ENCODE measurements at places on chromosomes 1 and 21. TPM values are rescaled to one million over a fixed set of nuclear protein-coding genes. Genes with fewer than 3 reads are reported as not detected.

The TBCE gene
- 29.3 TPM for total RNA-seq

The SLFNL1 gene
- 0.27 TPM for total RNA-seq

The SPTA1 gene
- total RNA-seq, result 0.27 TPM

The SH3BGR gene
- total RNA-seq, result 0.27 TPM

The TLCD4 gene
- total RNA-seq, result 0.13 TPM

The NUAK2 gene
- total RNA-seq, result 0.93 TPM

The SYCP1 gene
- not detected for total RNA-seq
